Hippocampal formation (tissue), 2 donors: ENCODE measurements at places on chromosomes 4 and X.

- peak; percentile 25 for DNase-seq
These were observed 727.7 kb downstream of the DMD start for GRCh38 chrX:32483534-32484136.

DNA sequence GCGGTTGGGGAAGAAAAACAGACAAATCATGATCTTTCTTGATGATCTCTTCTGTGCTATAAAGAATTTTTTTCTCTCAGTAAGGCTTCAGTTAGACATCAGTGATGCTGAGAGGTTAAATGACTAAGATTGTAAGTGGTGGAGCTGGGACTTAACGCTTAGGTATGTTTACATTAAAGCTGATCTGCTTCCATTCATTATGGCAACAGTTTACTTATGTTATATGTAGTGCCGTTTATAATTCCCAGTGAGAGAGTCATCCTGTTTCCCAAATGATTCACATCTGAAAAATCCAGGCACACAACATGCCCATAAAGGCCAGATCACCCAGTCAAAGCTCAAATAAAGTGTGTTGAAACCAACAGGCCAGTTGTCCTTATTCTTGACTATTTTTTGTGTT lies 50.1 kb downstream of the CENPVL3 start:
- DNase-seq: no peak

DNA sequence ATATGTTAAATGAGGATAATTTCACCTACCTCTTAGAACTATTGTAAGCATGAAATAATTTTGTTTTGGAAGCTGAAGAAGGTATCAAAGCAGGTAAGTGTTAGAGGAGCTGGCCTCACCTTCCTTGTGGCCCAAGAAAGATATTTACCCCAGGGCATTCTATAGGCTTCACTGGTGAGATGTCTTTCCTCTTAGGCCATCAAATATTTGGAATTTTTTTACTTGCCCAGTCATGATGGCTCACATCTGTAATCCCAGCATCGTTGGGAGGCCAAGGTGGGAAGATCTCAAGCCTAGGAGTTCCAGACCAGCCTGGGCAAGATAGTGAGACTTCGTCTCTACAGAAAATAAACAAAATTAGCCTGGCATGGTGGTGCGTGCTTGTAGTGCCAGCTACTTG lies 6.1 kb upstream of the SMS start:
- no peak for DNase-seq

GRCh38 chrX:140526171-140526570 lies 21.3 kb upstream of the SOX3 start:
- no peak for DNase-seq

DNA sequence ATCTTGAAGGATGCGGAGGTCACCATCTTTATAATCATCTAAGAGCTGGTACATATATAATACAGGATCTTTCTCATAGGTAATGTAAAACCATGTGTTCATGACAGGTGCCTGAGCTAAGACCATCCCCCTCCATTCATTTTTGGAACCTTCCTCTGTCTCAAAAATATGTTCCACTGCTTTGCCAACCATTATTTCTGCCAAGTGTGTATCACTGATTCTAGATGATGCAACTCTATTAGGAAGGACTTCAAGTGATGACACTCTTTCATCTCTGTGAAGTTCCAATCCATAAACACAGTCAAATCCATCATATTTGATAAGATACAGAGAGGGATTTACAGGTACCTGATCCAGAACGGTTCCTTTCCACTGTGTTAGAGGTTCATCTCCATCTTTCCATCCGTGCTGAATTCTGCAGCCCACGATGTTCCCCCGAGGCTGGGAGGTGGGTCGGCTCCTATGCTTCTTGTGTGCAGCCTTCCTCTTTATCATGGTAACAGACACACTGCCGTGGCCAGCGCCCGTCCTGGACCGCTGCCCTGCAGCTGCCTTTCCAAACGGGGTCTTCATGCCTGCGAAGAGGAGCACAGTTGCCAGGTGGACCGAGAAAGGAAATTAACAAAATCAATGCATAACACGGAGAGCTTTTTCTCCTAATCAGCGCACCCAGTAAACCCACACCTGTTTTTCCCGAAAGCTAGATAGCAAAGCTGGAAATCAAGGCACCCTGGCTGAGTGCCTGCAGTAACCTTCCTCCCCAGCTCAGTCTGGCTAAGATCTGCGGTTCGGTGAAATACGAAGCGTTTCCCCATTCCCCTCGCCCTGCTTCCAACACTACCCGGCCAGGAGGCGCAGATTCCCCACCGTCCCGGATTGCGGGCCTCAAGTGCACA lies 718 bp downstream of the SPIN3 start:
- no peak for DNase-seq
